T1000 (cell line): ENCODE measurements at places on chromosomes 1 and 21.

- DNase-seq = no peak
These were observed 78.5 kb downstream of the BCAR3 start for GRCh38 chr1:93603106-93603505.

- no peak for DNase-seq
These were observed 212.0 kb upstream of the NFIA start for GRCh38 chr1:60870269-60870865.

DNA sequence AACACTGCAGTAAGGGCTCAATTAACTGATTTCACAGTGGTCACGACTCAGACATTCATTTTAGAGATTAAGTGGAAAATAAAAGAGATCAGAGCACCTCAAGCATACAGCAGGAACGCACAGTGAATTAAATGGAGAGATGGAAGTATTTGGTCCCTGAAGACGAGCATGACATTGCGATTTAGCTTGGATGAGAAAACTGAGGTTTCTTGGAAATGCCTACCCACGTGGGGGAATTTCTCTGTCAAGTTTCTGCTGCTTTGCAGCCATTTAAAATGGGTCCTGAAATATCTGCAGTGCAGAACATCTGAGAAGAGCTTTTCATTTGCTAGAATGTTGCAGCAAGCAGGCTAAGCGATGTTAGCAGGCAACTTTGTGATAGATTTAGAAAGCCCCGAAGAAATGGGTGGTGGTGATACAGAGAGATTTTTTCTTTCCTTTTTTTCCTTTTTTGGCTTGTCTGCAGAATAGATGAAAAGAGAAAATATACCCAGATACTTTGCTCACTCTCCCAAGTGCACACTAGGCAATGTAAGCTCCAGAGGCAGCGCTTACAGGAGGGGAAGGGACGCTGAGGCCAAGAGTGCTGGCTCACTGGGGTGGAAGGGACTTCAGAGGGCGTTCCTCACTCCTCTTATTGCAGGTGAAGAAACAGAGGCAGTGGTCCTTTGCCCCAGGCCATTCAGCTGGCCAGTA lies 258.0 kb downstream of the KCNJ6 start:
- no peak for DNase-seq

GRCh38 chr1:166952002-166952746 lies 23.2 kb downstream of the ILDR2 start:
- DNase-seq = no peak

DNA sequence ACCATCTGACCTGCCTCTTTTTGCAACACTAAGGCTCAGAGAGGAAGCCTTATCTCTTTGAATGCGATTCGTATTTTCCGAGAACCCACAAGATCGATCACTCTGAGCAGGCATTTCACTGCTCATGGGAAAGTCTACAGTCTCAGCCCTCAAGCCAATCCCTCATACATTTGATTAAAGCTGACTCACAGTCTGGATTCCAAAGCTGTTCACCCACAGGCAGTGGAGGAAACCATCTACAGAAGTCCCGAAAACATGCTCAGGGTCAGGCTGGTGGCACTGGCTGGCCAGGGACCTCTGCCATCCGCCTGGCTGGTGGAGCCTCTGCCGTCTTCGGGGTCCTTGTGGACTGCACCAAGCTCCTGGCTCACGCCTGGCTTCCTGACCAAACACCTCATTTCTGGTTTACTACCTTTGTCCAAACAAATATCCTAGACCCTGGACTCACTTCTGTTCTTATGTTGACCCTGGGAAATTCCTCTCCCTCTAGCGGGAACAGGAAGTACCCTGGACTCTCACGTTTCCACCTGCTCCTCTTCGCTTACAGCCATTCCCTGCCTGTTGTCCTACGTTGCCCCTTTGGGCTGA lies 650.0 kb downstream of the SMYD3 start:
- no peak for DNase-seq

DNA sequence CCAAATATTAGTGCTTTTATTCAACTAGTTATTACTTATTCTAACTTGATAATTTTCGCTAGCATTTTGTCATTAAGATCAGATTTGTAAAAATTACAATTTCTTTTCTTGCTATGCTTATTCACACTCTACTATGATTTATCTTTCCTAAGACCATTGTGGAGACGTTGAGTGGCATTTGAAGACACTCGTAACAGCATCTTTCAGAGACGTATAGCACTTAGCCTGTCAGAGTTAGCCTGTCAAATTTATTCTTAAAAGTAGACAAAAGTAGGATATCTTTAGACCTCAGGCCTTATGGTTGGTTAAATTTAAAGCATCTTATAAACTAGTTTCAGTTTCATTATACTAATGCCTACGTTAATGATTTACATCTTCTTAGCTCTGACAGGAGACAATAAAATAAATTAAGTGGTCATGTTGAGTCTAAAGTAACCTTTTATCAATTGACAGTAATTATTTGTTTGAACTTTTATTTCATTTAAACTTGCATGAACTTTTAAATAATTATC lies 1410.1 kb downstream of the MRPL39 start:
- DNase-seq = no peak

GRCh38 chr1:58815686-58816071 lies 31.8 kb upstream of the JUN start:
- no peak for DNase-seq

DNA sequence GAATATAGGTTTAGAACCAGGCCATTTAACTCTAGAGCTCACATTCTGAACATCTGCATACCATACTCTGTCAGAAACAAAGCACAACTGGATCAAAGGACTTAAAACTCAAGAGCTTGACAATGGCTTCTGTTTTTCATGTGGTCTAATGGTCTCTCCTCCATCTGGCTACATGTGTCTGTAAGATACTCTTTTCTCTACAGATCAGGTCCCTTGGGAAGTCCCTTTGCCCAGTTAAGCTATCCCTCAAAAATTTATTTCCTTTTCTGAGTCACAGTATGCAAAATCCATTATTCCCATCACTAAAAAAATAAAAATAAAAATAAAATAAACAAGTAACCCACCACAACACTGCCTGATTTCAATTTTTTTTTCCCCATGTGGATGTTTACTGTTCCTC lies 357.0 kb upstream of the PRMT6 start:
- no peak for DNase-seq

GRCh38 chr1:234631721-234632125 lies 21.7 kb upstream of the IRF2BP2 start:
- peak; percentile 57 for DNase-seq

GRCh38 chr21:16071092-16071491 lies 341.3 kb downstream of the USP25 start:
- DNase-seq = no peak

- no peak for DNase-seq
These were observed 17.4 kb downstream of the LDLRAP1 start for GRCh38 chr1:25560788-25561187.

DNA sequence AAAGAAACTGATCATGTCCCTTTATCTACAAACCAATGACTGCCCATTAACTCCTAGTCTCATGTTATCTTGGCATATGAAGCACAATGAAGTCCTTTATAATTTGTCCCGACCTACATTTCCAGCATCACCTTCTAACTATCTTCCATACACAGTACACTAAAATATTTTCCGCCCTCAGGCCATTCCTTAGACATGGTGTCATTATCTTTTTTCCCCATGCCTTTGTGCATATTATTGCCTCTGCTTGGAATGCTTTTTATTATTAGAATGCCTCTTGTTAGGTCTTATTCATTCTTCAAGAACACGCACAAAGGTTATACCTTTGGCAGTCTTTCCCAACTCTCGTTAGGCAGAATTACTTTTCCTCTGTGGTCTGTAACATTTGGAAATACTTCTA lies 39.6 kb downstream of the ATG4C start:
- no peak for DNase-seq

DNA sequence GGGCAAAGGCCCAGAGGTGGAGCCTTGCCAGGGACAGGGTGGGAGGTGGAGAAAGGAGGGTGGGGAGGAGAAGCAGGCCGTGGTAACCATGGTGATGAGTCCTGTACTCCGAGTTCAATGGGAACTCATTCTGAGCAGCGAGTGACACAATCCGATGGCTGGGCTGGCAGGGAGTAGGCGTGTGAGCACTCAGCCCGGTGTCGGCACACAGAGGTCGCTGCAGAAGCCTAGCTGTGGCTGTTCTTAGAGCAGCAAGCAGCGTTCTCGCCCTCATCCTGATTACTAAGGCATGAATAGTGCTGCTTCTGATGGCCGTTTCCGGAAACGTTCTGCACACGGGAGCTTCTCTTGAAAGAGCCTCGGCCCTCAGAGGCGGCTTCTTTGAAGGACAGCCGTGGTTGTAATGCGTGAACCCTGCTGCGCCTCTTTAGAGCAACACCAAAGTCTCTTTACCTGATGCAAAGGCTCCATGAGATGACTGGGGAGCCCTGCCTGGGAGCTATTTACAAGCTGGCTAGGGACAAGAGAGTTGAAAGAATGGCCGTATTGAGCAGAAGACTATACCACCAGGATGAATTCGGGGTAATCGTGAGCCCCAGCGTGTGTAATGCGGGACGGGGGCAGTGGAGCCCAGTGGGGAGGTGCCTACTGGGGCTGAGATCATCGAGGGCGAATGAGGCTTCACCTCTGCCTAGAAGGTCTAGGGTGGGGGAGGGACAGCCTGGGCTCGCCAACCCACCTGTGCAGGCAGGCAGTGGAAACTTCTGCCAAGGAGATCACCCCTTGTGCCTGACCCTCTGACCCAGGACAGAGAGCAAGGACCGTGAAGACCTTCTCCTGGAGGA lies 72.8 kb upstream of the PAX7 start:
- DNase-seq = no peak

- no peak for DNase-seq
These were observed 651 bp downstream of the COA6 start for GRCh38 chr1:234373959-234374254.

DNA sequence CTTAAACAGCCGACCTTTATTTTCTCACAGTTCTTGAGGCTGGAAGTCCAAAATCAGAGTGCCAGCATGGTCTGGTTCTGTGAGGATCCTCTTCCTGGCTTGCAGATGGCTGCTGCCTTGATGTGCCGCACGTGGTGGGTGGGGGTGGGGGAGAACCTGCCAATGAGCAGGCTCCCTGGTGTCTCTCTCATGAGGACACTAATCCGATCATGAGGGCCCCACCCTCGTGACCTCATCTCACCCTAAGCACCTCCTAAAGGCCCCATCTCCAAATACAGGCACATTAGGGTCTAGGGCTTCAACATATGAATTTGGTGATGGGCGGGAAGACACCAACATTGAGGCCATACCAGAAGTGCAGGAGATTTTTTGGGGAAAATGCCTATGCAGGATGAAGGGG lies 37.8 kb downstream of the ACTN2 start:
- no peak for DNase-seq

DNA sequence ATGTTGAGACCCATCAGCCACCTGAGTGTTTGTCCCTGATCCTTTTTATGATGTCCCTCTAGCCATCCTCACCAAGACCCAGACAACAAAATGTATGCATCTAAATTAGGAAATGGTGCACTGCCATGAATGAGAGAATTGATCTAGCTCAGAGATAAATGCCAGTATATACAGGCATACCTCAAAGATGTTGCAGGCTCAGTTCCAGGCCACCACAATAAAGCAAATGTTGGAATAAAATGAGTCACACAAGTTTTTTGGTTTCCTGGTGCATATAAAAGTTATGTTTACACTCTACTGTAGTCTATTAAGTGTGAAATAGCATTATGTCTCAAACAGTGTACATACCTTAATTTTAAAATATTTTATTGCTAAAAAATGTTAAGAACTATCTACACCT lies 63.9 kb downstream of the CHIA start:
- DNase-seq = no peak

GRCh38 chr1:110211496-110212168 lies 1.5 kb downstream of the KCNC4 start:
- no peak for DNase-seq

DNA sequence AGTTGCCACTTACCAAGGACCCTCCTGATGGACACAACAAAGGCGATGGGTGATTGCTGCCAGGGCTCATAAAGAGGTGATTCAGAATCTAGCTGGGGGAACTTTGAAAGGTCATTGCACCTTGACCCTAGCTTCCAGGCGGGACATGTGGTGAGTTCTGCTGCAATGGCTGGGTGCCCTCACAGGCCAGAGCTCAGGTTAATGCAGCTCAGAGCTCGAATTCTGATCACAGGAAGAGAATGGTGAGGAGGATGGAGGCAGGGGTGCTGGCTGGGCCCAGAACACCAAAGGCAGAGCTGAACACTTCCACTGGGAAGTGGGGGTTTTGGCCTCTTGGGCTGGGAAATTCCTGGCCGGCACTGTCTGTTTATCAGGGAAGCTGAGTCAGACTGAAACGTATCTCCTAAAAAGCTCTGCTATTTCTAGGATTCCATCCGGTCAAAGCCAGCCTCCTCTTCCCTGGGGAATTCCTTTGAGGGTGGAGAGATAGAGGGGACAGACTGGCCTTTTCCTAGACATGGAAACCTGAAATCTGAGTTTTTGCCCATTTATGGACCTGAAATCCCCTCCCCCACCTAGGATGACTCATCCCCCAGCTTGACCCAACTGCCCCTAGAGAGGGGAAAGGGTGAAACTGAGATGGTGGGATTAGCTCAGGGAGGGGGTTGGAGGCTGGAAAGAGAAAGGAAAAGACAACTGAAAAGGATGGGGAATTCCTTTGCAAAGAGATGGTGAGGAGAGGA lies 27.2 kb downstream of the NUAK2 start:
- peak; percentile 84 for DNase-seq

DNA sequence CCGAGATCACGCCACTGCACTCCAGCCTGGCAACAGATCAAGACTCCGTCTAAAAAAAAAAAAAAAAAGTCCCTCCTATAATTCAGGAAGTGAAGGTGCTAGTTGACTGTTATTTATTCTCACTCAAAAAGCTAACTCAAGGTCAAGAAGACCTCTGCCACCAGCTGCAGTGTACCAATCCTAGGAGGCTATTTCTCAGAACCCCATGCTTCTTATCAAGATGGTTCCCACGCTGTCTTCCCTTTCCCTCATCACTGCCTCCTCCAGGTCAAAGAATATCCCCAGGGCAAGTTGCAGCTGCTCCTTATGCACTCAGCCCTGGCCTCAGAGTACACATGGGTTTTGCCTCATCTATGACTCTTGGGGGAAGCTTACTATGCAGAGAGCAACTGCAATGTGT lies 53.6 kb downstream of the RERE start:
- DNase-seq = no peak

GRCh38 chr21:17979763-17980162 lies 160.6 kb upstream of the C21orf91 start:
- no peak for DNase-seq

DNA sequence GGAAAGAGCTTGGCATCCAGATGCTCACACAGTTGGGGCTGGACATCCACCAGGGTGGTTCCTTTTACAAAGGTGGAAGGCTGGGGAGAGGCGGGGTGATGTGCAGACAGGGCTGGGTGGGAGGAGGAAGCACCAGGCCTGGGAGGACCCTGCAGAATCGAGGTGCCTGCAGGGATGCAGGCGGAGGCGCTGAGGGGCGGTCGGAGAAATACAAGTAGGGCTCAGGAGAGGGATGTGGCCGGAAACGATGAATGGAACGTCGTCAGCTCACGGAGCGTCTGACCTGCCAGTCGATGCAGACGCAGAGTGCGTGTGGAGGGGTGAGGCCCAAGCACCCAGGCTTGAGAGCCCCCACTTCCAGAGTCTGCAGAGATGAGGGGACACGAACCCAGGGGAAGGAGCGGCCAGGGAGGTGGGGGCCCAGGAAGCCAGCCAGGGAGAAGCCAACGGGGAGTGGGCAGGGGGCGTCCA lies 63.4 kb downstream of the TRIM11 start:
- no peak for DNase-seq

- DNase-seq = peak; percentile 47
These were observed 130.4 kb downstream of the AK5 start for GRCh38 chr1:77412069-77412819.
